ENCODE measurements at places on chromosomes 11 and 22. TPM values are rescaled to one million over a fixed set of nuclear protein-coding genes. Genes with fewer than 3 reads are reported as not detected.
A peak's percentile ranks its signal among the peaks of the same experiment; 100 is the strongest.

- DNase-seq: no peak
Measured at GRCh38 chr22:27488456-27489177, 312.9 kb downstream of the MN1 start.

DNA sequence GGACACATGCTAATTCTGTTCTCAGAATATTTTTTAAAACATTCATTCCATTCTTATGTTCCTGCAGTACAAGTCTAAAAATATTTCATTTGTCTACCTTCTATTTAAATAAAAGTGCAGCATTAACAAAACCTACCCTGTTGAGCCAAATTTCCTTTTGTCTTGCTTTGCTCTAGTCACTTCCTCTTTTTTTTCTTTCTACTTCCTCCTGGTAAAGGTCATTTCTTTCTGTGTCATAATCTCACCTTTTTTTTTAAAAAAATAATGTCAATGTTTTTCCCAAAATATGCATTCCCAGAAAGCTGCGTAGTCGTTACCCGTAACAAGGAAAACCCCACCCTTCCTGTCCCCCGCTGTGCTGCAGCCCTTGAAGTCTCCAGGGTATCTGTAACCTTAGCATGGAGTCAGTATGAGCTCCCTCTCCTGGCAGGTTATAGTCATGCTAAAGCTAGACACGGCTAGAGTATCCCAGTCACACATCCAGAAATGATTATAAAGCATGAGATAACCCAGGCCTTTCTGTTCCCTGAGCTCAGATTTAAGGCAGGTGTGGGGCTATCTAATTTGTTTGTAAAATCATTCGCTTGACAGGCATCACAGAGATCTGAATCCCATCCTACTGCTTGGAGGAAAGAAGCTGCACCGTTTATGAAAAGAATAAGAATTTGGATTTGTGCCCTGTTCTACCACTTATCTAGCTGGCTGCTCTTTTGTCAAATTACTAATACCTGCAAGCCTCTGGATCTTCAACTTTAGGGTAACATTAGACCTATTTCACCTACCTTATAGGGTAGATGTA, 51.1 kb upstream of the EED start:
- no peak for DNase-seq

DNA sequence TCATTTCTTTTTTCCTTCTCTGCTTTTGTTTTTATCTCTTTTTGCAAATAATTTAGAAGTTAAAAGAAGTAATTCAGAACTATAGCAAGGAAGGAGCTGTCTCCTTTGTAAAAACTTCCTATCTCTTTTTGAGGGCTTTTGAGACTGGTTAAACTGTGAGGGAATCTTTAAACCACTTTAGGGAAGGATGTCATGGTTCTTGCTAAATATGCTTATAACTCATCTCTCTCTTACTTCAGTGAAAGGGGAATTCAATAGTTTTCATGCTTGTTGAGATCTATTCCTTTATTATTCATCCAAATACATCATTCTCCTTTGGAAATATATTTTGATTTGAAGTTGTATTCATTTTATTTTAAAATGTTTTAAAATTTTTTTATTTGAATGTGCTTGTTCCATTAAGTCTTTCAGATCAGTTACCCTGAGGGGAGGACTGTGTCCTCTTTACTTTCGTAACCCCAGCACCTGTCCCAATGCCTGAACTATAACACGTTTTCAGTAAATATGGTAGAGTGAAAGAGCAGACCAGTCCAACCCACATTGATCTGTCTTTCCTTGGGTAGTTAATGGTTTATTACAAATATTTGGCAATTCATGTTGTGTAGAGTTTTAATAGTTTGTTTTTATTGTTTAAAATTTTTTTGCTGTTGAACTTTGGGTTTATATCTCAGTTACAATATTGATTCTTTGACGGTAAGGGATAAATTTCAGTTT, 27.5 kb downstream of the AMOTL1 start:
- no peak for DNase-seq

DNA sequence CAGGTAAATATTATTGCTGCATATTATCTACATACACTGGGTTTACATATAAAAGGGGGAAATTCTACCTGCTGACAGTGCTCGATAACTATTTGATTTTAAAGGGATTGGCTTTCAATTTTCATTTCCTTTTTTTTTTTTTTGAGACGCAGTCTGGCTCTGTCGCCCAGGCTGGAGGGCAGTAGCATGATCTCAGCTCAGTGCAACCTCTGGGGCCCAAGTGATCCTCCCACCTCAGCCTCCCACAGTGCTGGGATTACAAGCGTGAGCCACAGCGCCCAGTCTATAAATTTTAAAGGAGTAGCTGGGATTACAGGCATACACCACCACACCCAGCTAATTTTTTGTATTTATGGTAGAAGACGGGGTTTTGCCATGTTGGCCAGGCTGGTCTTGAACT, 3.2 kb upstream of the PCF11 start:
- no peak for DNase-seq

DNA sequence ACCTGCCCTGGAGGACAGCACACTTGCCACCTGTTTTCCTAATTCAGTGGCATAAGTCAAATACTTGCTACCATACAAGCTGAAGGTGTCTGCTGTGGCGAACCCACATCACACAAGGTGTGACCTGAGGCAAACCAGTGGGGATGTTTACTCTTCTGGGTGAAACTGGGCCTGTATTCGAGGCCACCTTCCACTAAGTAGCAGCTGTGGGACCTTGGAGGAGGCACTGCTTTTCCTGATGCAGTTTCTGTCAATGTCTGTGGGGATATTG, 927.4 kb downstream of the BRD1 start:
- DNase-seq: no peak

- peak; percentile 58 for DNase-seq
Measured at GRCh38 chr11:10807493-10808234, 1.1 kb downstream of the EIF4G2 start.

DNA sequence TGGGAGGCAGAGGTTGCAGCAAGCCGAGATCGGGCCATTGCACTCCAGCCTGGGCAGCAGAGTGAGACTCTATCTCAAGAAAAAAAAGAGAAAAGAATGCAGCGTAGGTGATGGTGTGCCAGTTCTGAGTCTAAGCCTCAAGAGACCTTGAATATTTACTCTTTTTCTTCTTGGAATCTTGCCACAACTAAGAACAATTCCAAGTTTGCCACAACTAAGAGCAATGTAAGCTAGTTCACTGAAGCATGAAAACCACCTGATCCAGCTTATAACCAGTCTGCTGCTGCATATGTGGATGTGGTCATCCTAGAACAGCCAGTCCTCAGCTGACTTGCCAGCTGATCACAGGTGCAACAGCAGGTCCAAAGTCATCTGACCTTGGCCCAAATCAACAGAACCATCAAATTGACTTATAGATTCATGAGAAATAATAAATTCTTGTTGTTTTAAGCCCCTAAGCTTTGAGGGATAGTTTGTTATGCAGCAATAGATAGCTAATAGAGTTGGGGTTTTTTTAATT, 25.4 kb upstream of the SEZ6L start:
- DNase-seq: no peak

DNA sequence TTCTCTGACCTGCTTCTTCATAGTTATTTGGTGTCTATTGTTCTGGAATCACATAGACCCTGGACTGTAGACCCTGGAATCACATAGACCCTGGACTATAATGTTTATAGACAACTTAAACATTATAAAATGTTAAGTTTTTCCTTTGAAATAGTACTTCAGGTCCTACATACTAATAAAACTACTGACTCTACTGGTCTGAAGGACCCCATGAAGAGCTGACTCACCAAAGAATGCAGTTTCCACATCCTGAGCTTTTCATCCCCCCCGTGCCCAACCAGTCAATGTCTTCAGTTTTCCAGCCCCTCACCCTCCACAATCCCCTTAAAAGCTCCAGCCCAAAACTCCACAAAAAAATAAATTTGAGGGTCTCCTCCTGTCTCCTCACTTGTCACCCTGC, 6.6 kb upstream of the PLEKHA7 start:
- no peak for DNase-seq

DNA sequence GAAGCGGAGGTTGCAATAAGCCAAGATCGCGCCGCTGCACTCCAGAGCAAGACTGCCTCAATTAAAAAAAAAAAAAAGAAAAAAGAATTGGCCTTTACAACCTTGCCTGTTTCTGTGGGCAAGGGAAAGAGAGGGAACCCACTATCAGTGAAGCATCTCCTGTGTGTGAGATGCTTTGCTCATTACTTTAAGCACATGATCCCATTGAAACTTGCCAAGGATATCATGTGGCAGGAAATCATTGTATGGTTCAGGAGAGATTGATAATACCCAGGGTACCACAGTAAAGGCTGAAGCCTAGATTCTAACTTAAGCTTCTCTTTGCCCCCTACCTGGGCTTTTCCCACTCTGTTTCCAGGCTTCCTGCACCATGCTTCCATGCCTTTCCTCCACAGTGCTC, 3.6 kb downstream of the LDLRAD3 start:
- DNase-seq: no peak

DNA sequence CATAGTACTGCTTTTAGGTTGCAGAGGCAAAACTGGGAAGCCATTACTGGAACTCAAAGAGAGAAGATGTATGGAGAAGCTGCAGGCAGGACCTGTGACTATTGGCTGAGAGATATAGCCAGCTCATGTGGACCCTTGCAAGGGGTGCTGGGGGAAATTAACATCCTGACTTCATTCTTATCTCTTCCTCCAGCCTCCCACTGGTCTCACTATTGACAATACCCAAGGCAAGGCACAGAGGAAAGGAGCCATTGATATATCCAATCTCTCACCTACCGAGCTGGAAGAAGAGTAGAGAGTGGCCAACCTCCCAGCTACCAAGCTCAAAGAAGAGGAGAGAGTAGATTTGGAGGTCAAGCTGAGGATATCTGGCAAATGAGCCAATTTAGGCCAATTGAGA, 36.8 kb upstream of the ZBED5 start:
- DNase-seq: no peak

GRCh38 chr22:45322873-45323525, 13.3 kb downstream of the FAM118A start:
- DNase-seq: no peak

GRCh38 chr11:124583781-124584180, 14.0 kb downstream of the OR8A1 start:
- no peak for DNase-seq

DNA sequence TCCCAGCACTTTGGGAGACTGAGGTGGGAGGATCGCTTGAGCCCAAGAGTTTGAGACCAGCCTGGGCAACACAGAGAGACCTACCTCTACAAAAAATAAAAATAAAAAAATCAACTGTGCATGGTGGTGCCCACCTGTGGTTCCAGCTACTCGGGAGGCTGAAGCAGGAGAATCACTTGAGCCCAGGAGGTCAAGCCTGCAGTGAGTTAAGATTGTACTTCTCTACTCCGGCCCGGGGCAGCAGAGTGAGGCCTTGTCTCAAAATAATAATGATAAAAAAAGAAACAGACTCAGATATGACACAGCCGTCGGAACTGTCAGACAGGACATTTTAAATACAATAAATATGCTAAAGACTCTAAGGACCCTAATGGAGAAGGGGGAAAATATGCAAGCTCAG, 18.4 kb downstream of the ASCL2 start:
- no peak for DNase-seq

- no peak for DNase-seq
Measured at GRCh38 chr22:20805972-20806471, 32.1 kb downstream of the SERPIND1 start.

DNA sequence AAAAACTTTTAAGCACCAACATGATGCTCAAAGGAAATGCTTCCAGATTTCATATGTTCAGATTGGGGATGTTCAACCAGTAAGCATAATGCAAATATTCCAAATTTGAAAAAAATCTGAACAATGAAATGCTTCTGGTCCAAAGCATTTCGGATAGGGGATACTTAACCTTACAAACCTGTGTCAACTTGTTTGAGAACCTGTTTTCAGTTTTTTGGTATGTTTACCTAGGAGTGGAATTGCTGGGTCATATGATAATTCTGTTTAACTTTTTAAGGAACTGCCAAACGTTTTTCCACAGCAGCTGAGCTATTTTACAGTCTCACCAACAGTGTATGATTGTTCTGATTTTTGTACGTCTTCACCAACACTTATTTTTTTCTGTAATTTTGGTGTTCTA, 23.7 kb downstream of the FAR1 start:
- no peak for DNase-seq

- no peak for DNase-seq
Measured at GRCh38 chr11:65554057-65554818, 3.9 kb downstream of the LTBP3 start.

DNA sequence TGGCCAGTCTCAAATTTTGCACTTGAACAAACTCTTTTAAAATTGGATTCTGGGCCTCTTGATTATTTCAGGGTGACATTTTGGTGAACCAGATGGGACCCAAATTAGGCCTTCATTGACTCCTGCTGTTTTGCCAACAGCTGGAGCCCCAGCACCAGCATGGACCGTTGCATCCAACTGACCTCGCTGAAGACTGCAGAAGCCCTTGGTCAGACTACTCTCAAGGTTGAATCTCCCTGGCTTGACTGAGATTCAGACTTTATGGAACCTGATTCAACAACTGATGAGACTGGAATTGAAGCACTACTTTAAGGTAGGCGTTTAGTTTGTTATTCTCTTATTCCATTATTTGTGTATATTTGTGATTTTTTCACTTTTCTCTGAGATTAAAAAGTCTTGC, 41.7 kb downstream of the NARS2 start:
- DNase-seq: no peak

GRCh38 chr22:40654522-40655167, 18.1 kb upstream of the MRTFA start:
- DNase-seq: no peak

DNA sequence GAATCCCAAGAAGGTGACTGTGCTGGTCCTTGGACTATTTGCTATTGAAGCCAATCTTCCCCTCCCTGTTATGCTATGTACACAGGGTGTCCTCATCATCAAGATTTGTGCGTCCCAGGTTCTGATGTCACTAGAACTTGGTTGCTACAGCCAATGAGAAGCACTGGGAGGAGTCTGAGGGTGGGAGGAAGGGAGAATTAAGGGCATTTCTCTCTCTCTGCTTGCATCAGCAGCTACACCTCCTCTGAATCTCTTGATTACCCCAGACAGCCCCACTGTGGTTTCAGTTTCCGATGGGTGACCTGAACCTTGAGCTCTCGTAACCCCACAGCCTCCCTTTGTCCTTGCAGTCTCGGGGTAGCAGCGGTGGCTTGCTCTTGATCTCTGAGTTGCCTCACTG, 212.4 kb upstream of the SESN3 start:
- DNase-seq: no peak

CSTF3 gene
- polyA plus RNA-seq: 58.4 TPM

TEX12 gene
- polyA plus RNA-seq: not detected

RAB39A gene
- 1.2 TPM for polyA plus RNA-seq

FREY1 gene
- polyA plus RNA-seq: 0.45 TPM

NRIP3 gene
- polyA plus RNA-seq: 0.86 TPM

FAM83F gene
- polyA plus RNA-seq: 2.0 TPM

OR10G7 gene
- polyA plus RNA-seq: not detected

RASL10A gene
- polyA plus RNA-seq: not detected

NXPE4 gene
- not detected for polyA plus RNA-seq

OR51B6 gene
- polyA plus RNA-seq: not detected

TNNI2 gene
- 0.77 TPM for polyA plus RNA-seq

LRRC75B gene
- 41.2 TPM for polyA plus RNA-seq

TMEM135 gene
- polyA plus RNA-seq: 34.3 TPM

FGF3 gene
- polyA plus RNA-seq: not detected

CDC42BPG gene
- 5.5 TPM for polyA plus RNA-seq
